ENCODE measurements at places on chromosomes 3 and 15.

DNA sequence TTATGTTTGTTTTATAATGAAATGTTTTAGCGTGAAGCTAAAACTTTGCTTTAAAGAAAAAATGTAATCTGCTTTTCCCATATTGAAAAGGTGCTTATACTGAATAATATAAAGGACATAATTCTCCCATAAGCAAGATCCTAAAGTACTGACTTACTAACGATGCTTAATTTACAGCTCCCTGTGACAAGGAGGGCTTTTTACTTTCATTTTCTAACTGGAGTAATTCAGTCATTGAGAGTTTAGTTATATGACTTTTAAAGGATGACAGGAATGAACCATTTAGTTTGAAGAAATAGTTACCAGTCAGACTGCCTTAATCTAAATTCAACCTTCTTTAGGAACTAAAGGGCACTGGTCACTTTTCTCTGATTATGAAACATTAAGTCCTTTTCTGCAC is 19.3 kb upstream of the ZPLD1 start:
- DNase-seq = no peak

- no peak for DNase-seq
These were observed 223.4 kb upstream of the CGNL1 start for GRCh38 chr15:57152666-57153539.

- no peak for DNase-seq
These were observed 23.7 kb downstream of the RORA start for GRCh38 chr15:61205346-61205921.

DNA sequence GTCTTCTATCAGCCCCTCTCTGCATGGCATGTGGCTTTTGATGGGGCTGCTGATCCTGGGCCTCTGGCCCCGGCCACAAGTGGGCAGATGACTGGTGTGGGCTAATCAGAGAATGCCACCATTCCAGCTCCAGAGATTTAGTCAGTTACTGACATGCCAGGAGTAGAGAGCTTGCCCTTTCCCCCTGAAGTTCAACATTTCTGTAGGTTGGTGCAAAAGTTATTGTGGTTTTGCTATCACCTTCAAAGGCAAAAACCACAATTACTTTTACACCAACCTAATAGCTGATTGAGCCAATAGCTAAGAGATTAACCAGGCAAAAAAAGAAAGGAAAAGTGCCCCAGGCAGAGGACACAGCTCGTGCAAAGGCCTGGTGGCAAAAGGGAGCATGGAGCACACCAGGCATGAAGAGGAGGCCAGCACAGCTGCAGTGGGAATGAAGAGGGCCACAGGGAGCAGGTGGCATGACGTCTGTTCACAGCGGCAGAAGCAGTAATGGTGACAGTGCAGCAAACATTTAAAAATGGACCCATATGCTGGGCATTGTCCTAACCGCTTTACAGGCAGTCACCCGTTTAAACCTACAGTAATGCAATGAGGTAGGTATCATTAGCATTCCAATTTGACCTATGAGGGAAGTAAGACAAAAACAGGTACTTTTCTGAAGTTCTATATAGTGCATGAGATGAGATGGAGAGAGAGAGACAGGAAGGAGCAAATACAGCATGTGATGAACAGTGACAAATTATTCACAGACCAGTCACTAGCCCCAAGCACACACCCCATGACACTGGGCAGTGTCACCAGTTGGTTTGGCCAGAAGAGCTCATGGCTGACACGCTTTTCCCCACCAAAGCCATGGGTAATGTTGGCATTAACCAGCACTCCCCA is 373.0 kb upstream of the PROK2 start:
- DNase-seq = no peak

GRCh38 chr15:78681281-78682003 is 40.4 kb upstream of the CHRNB4 start:
- peak; percentile 10 for DNase-seq

- DNase-seq = no peak
These were observed 23.4 kb downstream of the HACD3 start for GRCh38 chr15:65553691-65554090.

DNA sequence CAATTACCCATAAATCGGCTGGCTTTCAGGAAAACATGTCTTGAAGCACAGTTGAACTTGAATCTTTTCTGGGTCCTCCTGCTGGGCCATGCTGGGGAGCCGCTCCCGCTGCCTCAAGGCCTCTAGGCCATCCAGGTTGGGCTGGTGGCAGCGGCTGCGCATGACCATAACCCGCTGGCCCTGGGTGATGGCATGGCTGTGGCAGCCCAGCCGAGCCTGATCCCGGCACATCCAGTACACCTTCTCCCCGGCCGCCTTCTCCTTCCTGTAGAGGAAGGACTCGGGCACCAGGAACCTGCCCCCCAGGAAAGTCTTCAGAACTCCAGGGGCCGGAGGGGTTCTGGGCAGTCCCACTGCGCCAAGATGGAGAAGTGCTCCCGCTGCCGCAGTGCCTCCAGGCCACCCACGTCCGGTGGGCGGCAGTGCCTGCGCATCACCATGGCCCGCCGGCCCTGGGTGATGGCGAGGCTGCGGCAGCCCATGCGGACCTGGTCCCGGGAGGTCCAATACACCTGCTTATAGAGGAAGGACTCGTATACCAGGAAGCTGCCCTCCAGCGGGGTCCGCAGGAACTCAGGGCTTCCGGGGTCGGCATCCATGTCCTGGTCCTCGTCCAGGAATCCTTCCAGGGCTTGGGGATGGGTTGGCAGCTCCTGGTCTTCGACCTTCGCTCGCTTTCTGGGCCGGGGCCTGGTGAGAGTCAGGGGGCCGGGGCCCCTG is 84.3 kb upstream of the FXR1 start:
- no peak for DNase-seq

- no peak for DNase-seq
These were observed 2.7 kb downstream of the SLC6A20 start for GRCh38 chr3:45793482-45794176.

- peak; percentile 80 for DNase-seq
These were observed at the start of gene CNOT10 for GRCh38 chr3:32684800-32685542. CNOT10 (plus strand) TSS chr3:32685188; CDS start chr3:32685461, 273 bp downstream.

DNA sequence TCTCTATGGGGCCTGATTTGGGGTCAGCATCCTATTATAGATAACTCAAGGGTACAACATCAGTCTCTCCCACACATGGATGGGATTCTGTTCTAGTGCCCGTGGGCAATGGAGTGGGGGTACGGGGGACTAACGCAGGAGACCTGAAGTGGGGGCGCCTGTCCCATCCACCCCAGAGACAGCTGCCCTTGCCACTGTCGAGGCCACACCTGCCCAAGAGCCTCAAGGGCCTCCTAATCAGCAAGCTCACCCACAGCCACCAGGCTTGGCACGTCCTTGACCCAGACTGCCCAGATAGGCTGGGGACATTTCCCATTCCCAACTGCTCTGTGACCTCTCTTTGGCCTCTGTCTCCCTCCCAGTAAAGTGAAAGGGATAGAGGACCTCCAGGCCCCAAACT is 8.5 kb upstream of the ISLR2 start:
- DNase-seq = no peak

DNA sequence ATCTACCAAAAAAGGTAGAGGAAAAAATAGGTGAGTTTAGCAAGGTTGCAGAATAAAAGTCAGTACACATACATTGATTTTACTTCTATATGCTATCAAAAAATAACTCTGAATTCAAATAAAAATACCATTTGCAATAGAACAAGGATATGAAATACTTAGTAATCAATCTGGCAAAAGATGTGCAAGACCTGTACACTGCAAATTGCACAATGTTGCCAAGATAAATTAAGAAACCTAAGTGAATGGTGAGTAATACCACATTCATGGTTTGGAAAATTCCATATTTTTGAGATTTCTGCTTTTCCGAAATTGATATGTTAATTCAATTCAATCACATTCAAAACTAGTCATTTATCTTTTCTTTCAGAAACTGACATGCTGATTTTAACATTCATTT is 464.8 kb downstream of the EPHA3 start:
- DNase-seq = no peak

DNA sequence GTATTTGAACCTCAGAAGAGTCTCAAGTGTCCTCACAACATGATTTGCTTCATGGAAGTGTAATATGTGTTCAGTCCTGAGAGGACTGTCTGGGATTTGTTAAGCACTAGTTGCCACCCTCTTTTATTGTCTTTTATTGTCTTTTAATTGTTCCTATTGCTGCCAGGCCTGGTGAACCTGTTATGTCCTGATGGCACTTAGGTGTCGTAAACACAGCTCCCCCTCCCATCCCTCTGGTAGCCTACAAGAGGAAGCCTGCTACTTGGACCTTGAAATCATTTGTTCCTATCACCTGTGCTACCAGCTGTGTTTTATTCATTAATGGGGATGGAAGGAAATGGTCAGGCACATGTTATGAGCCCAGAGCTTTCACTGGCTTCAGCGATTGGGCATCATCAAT is 19.3 kb downstream of the CCNB2 start:
- no peak for DNase-seq

DNA sequence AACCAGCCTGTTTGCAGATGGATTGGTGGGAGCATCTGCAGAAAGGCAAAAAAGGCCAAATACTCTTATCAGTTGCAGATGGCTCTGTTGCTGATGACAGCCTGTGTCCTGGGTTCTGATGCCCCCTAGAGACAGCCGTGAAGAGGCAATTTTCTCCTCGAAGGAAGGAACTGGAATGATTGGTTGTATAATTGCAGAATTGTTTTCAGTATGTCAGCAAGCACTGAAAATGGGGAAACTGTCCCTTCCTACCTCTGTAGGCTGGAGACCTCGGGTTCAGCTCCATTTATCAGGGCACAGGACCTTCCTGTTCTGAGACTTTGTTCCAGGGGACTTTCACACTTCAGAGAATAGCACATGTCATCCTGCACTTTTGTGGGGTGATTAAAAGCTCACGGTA is 103.0 kb downstream of the PGPEP1L start:
- peak; percentile 7 for DNase-seq

DNA sequence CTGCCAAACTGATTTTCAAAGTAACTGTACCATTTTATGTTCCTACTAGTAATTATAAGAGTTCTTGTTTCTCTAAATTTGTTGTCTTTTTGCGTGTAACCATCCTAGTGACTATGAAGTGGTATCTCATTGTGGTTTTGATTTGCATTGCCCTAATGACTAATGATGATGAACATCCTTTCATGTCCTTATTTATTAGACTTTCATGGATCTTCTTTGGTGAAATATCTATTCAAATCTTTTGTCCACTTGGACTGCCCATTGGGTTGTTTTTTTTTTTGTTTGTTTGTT is 3.6 kb downstream of the OXSR1 start:
- DNase-seq = no peak

- DNase-seq = no peak
These were observed 29.1 kb upstream of the PDZRN3 start for GRCh38 chr3:73653877-73654276.

GRCh38 chr3:189842681-189843602 is 211.8 kb downstream of the TP63 start:
- DNase-seq = no peak

DNA sequence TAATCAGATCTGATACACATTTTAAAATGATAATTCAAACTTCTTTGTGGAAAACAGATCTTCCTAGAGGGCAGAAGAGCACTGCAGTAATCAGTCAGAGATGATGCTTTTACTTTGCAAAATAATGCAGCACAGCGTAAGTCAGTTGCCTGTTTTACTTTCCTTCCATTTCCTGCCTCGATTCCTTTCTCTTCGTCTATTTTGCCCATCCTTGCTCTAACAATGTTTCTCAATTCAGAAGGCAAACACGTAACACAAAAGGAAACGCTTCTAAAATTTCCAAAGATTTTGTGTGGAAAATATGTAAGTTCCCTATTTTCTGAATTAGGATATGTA is 119.9 kb downstream of the P3H2 start:
- DNase-seq = no peak

DNA sequence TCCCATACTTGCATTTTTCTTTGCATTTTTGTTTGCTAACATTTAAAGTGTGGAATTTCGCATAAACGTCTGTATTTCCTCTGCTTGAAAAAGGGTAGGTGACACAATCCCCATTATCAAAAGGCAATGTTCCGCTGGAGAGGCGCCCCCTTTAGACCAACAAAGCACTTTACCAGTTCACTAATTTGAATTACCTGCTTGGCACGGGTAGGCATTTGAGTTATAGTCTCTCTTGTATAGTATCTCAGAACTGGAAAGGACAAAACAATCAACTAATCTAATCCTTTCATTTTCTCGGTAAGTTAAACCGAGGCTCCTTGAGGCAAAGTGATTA is 775 bp upstream of the CCDC39 start:
- peak; percentile 22 for DNase-seq

- peak; percentile 27 for DNase-seq
These were observed 4.1 kb upstream of the GCSAM start for GRCh38 chr3:112136959-112137693.

DNA sequence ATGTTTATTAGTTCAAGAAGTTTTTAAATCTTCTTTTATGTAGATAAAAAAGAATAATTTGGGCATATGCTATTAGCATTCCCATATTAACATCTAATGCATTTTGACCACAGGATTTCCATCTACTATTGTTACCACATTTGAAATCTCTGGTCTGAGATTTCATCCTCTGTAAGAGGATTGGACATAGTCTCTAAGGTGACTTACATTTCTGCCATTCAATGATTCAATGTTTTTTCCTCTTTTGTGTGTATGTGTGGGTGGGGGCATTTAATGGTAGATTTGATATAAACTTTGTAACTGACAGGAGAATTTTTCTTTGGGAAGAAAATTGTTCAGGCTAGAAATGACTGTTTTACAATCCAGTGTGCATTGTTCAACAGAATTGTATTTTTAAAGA is 307.3 kb upstream of the RBMS3 start:
- no peak for DNase-seq

GRCh38 chr15:91947683-91948608 is 94.4 kb downstream of the SLCO3A1 start:
- DNase-seq = no peak

DNA sequence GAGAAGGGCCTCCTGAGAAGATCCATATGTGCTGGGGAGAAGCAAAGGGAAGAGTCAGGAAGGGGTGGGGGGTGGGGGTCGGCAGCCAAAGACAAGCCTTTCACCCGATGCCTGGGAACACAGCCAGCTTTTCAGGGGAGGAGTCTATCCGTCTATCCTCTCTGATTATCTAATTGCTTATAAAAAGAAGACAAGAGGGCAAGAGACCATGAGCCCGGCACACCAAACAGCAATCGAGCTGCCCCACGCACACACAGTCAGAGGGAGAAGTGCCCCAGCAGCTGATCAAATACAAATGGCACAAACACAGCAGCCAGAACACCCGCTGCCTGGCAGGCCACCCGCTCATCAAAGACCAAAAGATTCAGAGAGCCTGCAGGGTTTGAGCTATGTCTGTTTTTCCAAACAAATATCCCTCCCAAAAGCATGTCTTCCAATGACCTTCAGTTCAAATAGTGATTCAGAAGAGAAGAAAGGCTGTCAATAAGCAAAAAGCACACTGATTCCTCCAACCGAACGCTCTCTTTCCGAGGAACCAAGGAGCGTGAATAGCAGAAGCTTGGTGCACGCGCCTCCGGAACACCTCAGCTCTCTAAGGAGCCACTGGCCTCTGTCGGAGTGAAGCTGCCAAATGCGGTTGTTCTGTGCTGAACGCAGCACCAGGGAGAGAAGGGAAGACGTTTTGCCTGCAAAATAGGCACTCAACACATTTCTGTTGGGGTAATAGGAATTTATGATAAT is 419.2 kb downstream of the OCA2 start:
- DNase-seq = peak; percentile 95

DNA sequence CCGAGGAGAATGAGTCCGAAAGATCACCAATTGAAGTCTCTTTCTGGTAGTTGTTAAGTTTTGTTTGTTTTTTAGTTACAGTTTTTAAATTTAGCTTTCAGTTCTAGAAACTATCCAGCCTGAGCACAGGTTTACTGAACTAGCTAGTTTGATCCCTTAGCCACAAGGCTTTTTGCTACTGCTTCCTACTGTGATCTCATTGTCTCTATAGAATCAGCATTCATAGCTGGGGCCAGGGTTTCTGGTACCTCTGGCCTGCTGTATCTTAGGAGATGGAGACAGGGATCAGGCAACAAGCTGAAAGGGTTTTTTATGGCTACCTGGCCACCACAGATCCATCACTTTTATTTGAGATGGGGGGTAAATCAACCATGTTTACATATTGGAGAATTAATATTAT is 37.0 kb downstream of the GOLM2 start:
- DNase-seq = no peak

Data from NCI-H1092 (cell line).